ENCODE measurements at places on chromosomes 3 and 15.
A peak's percentile ranks its signal among the peaks of the same experiment; 100 is the strongest.

DNA sequence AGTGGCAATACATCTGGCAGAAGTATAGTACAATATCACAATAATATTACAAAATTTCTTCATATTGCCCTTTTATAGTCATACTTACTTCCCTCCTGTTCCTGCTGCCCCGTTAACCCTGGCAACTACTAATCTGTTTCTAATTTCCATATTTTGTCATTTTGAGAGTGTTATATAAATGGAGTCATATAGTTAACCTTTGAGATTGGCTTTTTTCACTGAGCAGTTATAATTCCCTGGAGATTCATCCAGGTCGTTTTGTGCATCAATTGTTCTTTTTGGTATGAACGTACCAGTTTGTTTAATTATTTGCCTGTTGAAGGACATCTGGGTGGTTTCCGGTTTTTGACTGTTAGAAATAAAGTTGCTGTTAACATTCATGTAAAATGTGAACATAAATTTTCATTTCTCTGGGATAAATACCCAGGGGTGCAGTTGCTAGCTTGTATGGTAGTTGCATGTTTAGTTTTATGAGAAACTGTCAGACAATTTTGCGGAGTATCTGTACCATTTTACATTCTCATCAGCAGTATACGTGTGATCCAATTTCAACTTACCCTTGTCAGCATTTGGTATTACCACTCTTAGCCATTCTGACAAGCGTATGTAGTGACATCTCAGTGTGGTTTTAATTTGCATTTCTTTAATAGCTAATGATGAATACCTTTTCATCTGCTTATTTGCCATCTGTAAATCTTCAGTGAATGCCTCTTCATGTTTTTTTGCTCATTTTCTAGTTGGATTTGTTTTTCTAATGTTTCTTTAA lies 32.2 kb upstream of the IL20RB start:
- no peaks in the 10 kb centered on the region for H3K27me3 ChIP-seq
- H3K4me1 ChIP-seq, result peaks cover 48% of the 10 kb centered on the region
- H3K36me3 ChIP-seq, result peaks cover 18% of the 10 kb centered on the region
- no peak overlapping the region for H3K4me3 ChIP-seq

DNA sequence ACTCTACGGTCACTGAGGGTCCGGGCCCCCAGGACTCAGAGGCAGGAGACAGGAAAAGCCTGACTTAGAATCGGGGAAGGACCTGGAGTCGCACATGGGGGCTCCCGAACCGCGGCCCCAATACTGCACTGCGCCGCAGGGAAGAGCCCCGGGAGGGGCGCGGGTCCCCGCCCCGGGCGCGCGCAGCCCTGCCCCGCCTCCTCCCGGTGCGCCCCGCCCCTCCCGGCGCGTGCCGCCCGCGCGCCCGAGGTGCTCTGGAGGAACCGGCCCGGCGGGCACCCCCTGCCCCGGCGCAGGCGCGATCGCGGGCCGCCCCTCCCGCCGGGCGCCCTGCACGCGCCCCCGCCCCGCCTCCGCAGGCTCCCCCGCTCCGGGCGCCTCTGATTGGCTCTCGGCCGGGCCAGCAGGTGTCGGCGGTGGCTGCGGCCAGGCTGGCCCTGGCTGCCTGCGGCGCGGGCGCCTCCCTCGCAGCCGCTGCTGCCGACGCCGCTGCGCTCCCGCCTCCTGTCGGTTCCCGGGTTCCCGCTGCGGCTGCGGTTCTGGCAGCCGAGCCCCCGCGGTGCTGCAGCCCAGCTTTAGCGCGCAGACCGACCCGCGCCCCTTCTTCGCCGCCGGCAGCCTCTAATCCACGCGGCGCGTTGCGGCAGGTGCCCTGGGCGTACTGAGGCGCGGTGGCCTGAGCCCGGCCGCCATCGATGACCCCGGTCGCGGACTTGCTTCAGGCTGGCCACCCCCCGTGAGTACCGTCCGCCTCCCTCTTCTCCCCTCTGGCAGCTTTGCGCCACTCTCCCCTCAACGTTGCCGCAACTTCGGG lies at the start of gene MYRIP:
MYRIP (plus strand) TSS at position 429 of the 814 bp plus-strand sequence. CDS start 91,208 bp downstream, outside the sequence.
- peak; percentile 18 for DNase-seq
- no peaks in the 10 kb centered on the region for H3K36me3 ChIP-seq
- no peak within 1 kb of the TSS for H3K27ac ChIP-seq
- peak within 1 kb of the TSS; percentile 84 for H3K4me3 ChIP-seq
- H3K27me3 ChIP-seq, result peaks cover 71% of the 10 kb centered on the region

- no peak for DNase-seq
- no peak overlapping the region for H3K4me3 ChIP-seq
- H3K27ac ChIP-seq, result no peak overlapping the region
Observed at GRCh38 chr15:45391746-45392583, 13.6 kb upstream of the GATM start.

DNA sequence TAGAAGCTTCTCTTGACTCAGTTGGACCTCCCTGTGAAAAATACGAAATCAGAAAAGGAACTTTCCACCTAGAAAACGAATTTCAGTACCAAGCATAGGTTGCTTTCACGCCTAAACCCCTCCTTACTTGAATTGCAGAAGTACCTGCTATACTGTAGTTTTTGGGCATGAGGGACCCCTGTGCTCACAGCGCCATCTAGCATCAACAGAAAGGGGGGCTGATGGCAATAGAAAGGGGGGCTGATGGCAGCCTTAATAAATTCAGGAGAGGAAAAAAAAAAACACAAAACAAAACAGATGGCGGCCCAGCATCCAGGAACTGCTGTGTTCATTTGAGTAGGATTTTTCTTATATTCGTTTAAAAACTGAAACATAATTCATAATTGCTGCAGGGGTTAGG lies 96.7 kb downstream of the NPAP1 start:
- H3K27ac ChIP-seq, result no peak overlapping the region
- H3K27me3 ChIP-seq, result no peaks in the 10 kb centered on the region
- peaks cover 22% of the 10 kb centered on the region for H3K36me3 ChIP-seq

- no peak overlapping the region for H3K4me3 ChIP-seq
- no peak for DNase-seq
- H3K27ac ChIP-seq, result no peak overlapping the region
- no peaks in the 10 kb centered on the region for H3K4me1 ChIP-seq
- no peaks in the 10 kb centered on the region for H3K36me3 ChIP-seq
Observed at GRCh38 chr15:40266828-40267304, 16.0 kb downstream of the ANKRD63 start.
